ENCODE measurements at places on chromosomes 12 and 14. TPM values are rescaled to one million over a fixed set of nuclear protein-coding genes. Genes with fewer than 3 reads are reported as not detected.

- H3K4me3 ChIP-seq = no peak overlapping the region
- H3K36me3 ChIP-seq = no peaks in the 10 kb centered on the region
- no peak overlapping the region for H3K27ac ChIP-seq
- H3K4me1 ChIP-seq = no peaks in the 10 kb centered on the region
- no peak for DNase-seq
Measured at GRCh38 chr12:112855375-112855774, 51.4 kb upstream of the OAS1 start.

DNA sequence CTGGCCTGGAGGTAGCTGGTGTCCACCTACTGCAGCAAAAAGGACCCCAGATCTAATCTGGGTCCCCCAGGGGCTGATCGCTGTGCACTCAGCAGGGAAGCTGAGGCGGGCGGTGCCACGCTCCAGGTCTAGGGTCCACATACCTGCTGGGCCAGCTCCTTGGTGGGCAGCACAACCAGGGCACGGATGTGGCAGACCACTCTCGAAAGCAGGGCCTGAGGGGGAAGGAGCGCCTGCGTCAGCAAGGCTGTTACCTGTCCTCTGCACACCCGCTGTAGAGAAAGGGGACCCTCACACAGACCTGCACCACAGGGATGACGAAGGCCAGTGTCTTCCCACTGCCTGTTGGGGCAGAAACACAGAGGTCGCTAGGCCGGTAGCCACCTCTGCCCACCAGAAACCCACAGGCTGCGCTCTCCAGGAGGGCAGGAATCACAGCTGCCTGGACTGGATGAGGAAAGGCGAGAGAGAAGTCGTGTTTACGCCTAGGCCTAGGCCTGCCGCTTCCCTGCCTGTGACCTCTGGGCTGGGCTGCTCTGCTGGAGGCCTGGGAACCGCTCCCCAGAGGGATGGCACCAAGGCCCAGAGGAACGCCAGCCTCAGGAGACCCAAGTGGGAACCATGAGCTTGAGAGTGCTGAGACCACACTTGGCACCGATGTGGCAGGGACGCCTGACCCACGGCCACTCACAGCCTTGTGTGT is 2.0 kb downstream of the DDX51 start:
- H3K4me3 ChIP-seq = no peak overlapping the region
- H3K27me3 ChIP-seq = no peaks in the 10 kb centered on the region
- DNase-seq = no peak
- H3K4me1 ChIP-seq = peaks cover 31% of the 10 kb centered on the region
- peaks cover 45% of the 10 kb centered on the region for H3K36me3 ChIP-seq

DNA sequence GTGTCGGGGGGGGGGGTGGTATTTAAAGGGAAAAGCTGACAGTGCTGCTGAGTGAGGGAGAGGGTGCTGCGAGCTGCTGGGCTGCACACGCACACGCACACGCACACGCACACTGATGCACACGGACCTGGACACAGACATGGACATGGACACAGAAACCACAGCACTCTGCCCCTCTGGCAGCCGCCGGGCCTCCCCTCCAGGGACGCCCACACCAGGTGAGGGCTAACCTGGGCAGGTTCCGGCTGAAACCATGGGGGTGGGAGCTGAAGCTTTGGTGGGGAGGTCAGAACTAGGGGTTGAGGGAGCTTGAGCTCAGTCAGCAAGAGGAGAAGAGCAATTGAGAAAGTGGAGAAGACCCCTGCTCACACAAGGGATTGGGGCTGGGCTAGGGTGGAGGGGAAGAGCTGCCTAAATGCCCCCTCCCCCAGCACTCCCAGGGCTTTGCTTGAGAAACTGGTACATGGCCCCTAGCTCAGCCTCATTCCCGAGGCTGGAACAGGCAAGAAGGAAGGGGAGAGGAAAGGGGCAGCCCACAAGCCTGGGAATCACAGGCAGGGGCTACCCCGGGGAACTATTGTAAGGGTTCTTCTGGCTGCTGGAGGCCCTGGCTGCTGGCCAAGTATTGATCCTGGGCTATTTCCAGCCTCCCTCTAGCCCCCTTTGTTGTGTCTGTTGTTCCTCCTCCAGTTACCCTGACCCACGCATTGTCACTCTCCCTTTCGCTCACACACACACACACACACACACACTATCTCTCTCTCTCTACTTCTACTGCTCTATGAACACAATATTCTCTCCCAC is at the start of gene REM2:
TSS of gene REM2 (plus strand) at position 50 of the 804 bp plus-strand sequence. CDS start at position 116, 66 bp downstream.
- peaks cover 24% of the 10 kb centered on the region for H3K4me1 ChIP-seq
- peaks cover 8% of the 10 kb centered on the region for H3K36me3 ChIP-seq
- no peak within 1 kb of the TSS for H3K4me3 ChIP-seq
- no peaks in the 10 kb centered on the region for H3K27me3 ChIP-seq
- no peak for DNase-seq
- no peak within 1 kb of the TSS for H3K27ac ChIP-seq

DNA sequence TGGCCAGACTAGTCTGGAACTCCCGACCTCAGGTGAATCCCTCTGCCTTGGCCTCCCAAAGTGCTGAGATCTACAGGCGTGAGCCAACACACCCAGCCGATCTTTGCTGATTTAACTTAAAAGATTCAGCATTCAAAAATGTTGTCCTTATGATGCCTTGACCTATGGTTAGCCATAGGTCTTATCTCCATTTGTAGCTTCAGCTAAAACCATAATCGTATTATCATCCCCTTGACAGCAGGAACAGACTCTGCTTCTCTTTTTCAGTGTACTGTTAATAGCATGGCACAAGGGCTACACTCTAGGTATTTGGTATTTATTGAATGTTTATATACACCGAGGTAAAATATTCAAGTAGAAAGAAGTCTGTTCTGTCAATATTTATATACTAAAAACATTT is 15.3 kb downstream of the CCDC62 start:
- no peak overlapping the region for H3K4me3 ChIP-seq
- no peak for DNase-seq
- H3K4me1 ChIP-seq = no peaks in the 10 kb centered on the region

DNA sequence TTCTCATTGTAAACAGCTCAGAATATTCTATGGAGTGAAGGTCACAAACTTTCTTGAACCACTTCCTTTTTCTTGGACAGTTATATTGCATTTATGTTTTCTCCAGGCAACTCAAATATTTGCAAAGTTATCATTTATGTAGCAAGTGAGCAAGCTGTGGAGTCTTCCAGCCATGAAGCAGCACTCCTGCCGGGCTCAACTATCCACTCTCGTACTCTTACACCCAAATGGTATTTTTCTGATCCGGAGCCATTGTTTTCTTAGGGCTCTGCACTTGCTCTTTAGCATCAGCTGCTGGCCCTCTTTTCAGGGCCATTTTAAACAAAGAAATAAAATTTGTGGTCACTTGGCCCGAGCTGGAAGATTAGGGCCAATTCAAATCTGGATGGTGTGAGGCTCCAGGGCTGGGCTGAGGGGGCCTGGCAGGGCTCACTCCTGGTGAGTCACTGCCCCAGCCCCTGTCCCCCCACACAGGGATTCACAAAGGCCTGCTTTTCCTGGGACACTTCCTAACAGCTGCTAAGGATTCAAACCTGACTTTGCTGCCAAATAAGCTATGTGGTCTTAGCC is 19.7 kb downstream of the SYNE3 start:
- peak overlapping the region; percentile 74 for H3K27ac ChIP-seq
- no peak overlapping the region for H3K4me3 ChIP-seq
- no peak for DNase-seq
- no peaks in the 10 kb centered on the region for H3K36me3 ChIP-seq
- peaks cover 74% of the 10 kb centered on the region for H3K4me1 ChIP-seq

Gene WDHD1
- total RNA-seq = 3.2 TPM

DNA sequence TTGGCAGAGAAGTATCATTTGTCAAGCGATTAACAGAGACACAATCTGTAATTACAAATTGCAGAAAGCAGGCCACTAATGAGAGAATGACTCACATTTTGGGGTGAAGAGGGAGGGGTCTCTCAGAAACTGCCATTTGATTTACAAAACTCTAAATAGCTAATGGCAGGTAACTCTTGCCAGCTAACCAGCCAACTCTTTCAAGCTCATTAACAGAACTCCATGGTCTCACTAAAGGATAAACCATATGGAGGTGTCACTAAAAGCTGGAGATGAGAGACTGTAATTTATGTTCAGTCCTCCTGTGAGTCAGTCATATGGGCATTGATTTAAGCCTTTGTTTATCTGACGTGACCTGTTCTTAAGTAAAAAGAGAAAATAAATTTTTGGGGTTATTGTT is 336.4 kb downstream of the FOXG1 start:
- no peak overlapping the region for H3K27ac ChIP-seq
- DNase-seq = no peak
- no peaks in the 10 kb centered on the region for H3K4me1 ChIP-seq
- no peaks in the 10 kb centered on the region for H3K27me3 ChIP-seq
- H3K36me3 ChIP-seq = no peaks in the 10 kb centered on the region

Gene CCDC175
- not detected for total RNA-seq
